NCI-H1105 (cell line): ENCODE measurements at places on chromosomes 16 and 17.
A peak's percentile ranks its signal among the peaks of the same experiment; 100 is the strongest.

- DNase-seq: no peak
Measured at GRCh38 chr16:73143576-73144422, 95.9 kb upstream of the ZFHX3 start.

DNA sequence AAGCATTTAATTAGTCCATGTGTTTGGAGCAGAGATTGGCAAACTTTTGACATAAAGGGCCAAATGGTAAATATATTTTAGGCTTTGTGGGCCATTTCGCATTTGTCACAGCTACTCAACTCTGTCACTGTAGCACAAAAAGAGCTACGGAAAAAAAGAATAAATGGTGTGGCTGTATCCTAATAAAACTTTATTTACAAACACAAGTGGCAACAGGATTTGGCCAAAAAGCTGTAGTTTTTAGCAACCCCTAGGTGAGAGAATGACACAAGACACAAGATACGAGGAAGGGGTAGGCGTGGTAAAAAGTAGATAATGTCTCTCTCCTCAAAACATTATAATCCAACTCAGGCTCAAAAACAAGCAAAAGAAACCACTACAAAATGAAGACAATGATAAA lies 66.5 kb downstream of the TTC19 start:
- no peak for DNase-seq

- DNase-seq: no peak
Measured at GRCh38 chr16:14377326-14377725, 252.7 kb downstream of the PARN start.

DNA sequence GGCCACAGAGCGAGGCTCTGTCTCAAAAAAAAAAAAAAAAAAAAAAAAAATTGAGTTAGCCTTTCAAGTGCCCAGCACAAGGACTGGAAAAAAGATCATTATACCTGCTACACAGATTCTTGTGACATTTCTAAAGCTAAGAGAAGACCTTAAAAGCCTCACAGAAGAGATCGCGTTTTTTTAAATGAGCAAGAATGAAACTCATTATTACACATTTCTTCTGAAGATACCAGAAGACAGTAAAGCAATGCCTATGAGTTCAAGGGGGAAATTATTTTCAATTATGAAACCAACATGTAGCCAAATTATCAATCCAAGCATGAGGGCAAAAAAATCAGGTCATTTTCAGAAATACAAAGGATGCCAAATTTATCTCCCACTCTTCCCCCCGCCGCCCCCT lies 56.8 kb downstream of the MED13 start:
- no peak for DNase-seq

GRCh38 chr17:45430738-45431530 lies 1.7 kb downstream of the ARHGAP27 start:
- no peak for DNase-seq

DNA sequence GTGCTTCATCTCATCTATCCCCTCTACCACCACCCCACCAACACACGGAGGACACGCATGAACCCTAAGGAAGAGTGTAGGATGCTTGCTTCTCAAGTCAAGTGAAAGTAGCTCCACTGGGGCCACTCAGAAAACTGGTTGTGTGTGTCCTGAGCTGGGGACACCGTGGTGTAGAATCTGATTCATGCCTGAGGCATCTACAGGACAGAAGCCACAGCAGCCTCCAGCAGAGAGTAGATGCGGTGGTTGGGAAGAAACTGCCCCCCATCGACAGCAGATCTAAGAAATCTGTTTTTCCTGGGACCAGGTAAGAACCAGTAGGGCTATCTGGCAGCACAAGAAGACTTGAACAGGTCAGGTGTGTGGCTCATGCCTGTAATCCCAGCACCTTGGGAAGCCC lies 51.9 kb upstream of the HLF start:
- no peak for DNase-seq

DNA sequence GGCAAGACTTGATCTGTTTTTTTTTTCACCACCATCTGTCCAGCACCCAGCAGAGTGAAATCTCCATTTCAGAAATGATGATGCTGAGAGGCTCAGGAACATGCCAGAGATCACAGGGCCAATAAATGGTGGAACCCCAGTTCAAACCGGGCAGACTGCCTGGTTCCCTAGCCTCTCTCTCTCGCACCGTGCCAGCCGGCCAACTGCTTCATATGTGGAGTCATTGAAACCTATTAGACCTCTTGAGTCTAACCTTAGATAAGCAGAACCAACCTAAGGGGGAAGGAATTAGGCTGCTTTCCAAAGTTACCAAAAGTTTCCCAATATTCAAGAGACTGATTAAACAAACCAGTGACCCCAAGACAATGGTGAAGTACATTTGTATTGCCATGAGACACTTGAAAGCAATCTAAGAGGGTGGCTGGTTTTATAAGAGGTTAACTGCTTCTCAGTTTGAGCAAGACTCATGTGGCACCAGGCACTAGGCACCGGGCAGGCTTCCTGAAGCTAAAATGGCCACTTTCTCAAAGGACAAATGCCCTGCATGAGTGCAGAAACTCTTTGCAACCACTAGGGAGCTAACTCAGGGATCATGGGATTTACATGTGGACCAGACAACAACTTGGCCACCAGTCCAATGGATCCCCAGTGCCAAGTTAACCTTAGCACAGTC lies 18.4 kb downstream of the TOX3 start:
- DNase-seq: peak; percentile 42

- no peak for DNase-seq
Measured at GRCh38 chr16:86382774-86383407, 127.4 kb upstream of the FOXF1 start.

- no peak for DNase-seq
Measured at GRCh38 chr17:38434178-38434665, 6.0 kb downstream of the ARHGAP23 start.

GRCh38 chr17:71942626-71943025 lies 178.2 kb upstream of the SOX9 start:
- DNase-seq: no peak

DNA sequence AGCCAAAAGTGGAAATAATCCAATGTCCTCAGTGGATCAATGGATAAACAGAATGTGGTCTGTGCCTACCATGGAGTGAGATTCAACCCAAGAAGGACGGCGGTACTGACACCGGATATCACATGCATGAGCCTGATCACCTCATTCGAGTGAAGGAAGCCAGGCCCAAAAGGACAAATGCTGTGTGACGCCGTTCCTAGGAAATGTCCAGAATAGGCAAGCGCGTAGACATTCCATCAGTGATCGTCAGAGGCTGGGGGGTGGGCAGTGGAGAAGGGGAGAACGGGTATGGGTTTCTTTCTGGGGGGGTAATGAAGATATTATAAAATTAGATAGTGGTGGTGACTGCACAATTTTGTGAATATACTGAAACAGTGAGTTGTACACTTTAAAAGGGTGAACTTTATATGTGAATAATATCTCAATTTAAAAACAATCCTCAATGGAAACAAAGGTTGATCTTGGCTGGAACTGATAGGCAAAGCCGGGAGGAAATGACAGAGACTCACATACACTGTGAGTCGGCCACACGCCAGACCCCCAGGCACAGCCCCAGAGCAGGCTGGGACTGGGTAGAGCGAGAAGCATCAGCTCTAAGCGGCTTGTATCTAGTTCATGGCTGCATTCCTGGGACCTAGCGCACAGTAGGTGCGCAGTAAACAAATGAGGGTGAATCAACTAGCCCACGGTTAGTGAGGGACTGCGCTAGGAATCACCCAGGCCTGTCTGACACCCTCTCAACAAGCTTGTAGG lies 3.5 kb downstream of the DBNDD1 start:
- no peak for DNase-seq

DNA sequence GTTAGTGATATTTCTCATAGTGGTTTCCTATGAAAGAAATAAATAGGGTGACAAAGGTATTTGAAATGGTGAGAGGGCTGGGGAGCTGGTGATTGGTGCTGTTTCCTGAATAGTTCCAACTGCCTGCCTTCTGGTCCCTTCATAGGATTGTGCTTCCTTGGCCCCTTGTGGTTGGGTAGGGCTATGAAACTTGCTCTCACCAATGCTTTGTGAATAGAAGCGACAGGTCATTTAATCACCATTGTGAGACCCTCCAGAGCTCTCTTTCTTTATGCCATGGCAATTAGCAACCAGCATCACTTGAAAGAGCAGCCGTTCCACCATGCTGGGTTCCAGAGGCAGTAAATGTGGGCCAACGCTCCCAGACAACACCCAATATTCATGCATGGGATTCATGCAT lies 23.7 kb upstream of the WWOX start:
- DNase-seq: no peak

- DNase-seq: no peak
Measured at GRCh38 chr16:89575247-89576152, at the start of gene CPNE7. CPNE7 (plus strand) TSS chr16:89575758; CDS start chr16:89575898, 140 bp downstream.

DNA sequence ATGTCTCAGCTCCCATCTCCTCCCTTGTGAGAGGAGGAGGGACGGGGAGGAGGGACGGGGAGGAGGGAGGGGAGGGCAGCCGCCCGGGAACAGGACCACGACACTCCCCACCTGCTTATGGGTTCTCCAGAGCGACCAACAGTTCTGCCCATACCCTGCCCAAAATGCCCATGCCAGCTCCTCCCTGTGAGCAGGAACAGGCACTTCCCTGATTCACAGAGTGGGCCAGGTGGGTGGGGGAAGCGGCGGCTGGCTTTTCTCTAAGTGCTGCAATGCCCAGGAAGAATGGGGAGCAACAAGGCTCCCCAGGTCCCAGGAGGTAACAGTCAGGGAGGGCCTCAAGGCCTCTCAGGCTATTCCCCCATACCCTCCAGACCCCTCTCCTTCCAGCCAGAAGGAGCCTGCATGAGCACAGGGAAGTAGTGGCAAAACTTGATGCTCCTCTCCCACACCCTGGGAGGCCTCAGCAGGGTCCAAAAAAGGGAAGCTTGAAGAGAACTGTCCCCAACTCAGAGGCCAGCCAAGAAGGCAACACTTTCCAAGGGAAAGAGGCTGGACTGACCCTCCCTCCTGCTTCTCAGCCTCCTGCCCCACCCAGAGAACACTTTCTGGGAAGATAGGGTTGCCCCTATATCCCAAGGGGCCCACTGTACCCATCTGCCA lies 53.8 kb downstream of the MYO18A start:
- no peak for DNase-seq

DNA sequence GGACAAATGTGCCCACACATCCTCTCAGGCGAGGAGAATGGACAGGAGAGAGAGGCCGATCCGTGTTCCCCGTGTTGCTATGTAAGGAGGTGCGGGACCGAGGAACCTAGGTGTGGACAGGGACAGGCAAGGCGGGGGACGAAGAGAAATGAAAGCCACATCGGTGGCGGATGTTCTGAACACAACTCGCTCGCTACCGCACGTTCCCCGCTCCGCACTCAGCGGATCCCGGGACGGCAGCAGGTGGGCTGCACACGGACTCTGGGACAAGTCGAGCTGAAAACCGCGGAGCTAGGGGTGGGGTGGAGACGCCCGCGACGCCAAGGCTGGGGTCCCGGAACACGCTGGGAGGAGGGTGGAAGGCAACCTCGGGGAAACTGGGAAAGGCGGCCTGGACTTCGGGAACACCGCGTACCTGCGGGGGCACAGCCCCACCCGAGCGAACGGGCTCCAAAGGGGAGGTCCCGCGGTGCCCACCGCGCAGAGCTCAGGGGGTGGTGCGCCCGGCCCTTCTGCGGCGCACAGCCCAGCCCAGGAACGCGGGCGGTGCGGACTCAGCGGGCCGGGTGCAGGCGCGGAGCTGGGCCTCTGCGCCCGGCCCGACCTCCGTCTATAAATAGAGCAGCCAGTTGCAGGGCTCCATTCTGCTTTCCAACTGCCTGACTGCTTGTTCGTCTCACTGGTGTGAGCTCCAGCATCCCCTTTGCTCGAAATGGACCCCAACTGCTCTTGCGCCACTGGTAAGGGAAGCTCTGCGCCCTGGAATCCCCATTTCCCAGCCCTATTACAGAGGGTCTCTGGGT lies at the start of gene MT1E:
Gene MT1E (plus strand): TSS at position 642 of the 803 bp plus-strand sequence. CDS start 71 bp downstream, at position 713.
- no peak for DNase-seq

GRCh38 chr16:1494129-1494640 lies 1.0 kb downstream of the TELO2 start:
- DNase-seq: no peak

DNA sequence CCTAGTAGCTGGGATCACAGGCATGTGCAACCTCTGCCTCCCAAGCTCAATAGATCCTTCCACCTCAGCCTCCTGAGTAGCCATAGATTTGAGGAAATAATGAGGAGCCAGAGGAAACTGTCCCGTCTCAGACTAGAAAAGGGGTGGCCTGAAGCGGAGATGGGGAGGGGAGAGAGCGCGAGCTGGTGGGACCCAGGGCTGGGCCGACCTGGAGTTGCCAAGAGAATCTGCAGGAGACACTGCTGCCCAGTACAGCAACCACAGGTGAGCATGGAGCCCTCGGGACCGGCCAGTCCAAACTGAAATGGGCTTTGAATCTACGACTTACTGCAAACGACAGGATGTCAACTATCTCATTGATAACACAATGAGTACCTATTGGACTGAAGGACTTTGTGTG lies 24.3 kb downstream of the CD300A start:
- DNase-seq: no peak

DNA sequence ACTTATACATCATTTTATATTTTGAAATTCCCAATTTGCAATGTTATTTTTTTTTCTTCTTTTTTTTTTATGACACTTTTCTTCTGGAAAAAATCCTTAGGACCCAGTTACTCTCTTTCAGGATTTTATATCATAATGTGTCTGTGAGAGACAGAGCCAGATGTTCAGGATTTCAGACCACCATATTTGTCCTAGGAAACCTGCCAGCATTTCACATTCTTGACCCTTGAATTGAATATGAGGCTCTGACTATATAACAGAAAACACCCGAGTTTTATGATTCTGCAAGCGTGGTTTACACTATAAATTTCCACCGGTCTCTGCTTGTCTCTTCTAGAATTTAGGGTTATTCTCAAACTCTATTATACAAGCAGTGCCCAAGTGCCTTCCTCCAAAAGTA lies 621.0 kb downstream of the WWOX start:
- DNase-seq: no peak

DNA sequence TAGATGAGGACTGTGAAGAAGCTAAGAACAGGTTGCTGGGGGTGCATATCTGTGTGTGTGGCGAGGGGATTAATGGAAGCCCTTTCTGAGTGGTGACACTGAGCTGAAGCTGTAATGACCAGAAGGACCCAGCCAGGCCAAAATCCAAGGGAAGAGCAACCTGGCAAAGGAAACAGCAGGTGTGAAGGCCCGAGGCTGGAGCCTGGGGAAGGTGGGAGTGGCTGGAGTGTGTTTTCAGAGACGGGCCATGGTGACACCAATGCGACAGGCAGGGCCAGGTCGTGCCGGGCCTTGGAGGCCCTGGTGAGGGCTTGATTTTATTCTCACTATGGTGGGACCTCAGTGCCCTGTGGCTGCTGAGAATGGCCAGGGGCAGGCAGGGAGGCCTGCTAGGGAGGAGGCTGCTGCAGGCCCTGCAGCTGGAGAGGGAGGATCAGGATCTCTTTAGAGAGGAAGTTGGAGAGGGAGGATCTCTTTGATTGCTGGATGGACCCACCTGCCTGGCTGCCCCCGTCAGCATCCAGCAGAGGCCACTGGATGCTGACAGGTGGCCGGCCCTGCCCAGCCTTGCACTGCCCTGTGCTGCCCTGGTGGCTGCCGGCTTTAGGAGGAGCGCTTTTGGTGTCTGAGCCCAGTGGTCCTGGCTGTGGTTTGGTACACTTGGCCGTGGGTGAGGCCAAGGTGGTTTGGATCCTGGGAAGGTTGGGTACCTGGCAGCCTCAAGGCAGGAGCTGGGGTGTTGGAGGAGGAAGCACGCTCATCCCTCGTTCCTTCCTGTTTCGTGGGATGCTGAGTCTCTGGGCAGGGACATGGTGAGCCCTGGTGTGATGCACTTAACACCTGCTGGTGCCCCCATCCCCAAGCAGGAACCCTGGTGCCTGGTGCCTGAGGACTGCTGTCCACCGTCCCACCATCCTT lies 188.3 kb downstream of the SEC14L1 start:
- DNase-seq: no peak
